ENCODE measurements at places on chromosomes 2 and 18. TPM values are rescaled to one million over a fixed set of nuclear protein-coding genes. Genes with fewer than 3 reads are reported as not detected.

DNA sequence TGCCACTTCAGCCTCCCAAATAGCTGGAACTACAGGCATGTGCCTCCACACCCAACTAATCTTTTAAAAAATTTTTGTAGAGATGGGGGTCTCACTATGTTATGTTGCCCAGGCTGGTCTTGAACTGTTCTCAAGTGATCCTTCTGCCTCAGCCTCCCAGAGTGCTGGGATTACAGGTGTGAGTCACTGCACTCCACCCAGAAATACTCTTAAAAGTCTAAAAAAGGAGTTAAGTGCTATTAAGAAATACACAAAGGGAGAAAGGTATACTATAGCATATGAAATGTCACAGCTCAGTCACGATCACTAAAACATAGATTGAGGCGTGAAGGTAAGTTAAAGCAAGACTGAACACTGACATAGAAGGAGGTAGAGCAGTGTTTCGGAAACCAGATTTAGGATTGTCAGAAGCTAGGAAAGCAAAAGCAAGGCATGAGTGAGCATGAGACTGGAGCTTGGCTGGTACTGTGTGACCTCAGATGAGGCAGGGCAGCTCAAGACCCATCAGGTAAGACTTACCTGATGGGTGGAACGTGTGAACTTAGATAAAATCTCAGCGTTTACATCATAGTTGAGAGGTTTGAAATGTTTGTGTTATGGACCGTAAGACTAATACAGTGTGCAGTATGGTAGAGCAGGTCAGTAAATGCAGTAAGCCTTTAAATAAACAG, 9.2 kb downstream of the CCNYL1 start:
- no peak for DNase-seq

GRCh38 chr2:172489681-172490080, 62.3 kb downstream of the ITGA6 start:
- DNase-seq = peak; percentile 27

DNA sequence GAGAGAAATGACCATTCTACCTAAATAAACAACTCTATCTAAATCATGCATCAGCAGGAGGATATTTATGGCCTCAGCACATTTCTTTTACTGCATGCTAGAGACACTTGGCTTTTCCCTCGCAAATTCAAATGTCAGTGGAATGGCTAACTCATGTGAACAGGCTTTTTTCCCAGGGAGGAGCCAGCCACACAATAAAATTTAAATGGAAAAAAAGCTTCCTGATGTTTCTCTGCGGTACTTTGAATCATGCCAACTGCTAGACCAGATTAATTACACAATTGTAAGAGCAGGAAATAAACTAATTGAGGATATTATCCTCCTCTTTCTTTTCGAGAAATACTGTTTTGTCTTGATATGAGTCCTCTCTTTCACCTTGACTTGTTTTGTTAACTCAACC, 676.3 kb downstream of the IRS1 start:
- peak; percentile 39 for DNase-seq

GRCh38 chr2:136051001-136051724, 65.7 kb upstream of the DARS1 start:
- no peak for DNase-seq

GRCh38 chr2:146461068-146461467, 1383.8 kb upstream of the ACVR2A start:
- DNase-seq = no peak

DNA sequence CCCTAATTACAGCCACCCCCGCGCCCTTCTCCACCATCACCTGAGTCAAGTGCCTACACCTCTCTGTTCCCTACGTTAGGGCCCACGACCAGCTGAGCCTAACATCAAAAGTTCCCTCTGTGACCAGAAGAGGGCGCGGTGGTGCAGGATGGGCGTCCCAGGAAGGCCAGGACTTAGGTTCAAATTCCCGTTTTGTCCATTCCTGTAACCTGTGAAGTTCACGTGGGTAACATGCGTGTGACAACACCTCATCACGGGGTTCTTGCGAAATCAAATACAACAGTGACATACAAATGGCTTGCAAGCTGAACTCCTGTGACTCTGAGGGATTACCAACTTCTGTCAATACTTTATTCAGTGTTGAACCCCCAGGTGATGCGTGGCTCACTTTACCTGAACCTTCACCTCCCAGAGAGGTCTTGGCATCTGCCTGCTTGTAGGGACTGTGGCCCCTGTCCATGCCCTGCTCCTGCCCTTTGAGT, 207.9 kb downstream of the ARL4C start:
- DNase-seq = peak; percentile 68

DNA sequence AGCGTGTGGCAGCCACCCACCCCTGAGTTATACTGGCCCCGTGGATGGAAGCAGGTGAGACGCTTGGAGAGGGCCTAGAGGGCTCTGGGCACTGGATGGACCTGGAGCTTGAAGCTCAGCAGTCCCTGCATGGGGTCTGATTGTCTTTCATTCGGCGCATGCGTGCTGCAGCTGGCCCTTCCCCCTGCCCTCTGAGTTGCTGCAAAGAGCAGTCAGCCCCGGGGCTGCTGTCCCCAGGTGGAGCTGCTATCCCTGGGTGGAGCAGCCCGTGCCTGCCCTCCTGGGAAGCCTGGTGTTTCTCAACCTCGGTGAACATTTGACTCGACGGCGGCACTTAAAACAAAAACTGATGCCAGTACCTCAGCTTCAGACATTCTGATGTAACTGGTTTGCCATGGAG, 29.6 kb downstream of the IGFBP5 start:
- DNase-seq = peak; percentile 25

- DNase-seq = peak; percentile 21
These were observed 39.4 kb downstream of the TMEM182 start for GRCh38 chr2:102801098-102801718.

DNA sequence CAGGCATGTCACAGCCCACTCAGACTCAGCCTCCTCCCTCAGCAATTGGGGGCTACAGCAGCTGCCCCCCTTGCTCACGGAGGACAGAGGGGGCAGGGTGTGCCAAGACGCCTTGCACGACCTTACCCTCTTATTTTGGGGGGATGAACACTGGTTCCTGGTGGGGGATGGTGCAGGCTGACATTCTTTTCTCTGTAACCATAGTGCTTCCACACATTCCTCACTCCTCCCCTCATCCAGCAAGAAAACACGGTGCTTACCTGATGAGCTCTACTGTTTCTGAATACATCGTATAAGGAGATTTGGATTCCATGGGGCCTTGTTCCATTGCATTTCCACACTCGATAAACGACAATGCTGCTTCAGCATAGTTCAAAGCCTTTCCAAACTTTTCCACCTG, 75.4 kb upstream of the REV1 start:
- no peak for DNase-seq

GRCh38 chr18:12397254-12397653, 10.5 kb upstream of the PRELID3A start:
- no peak for DNase-seq

- no peak for DNase-seq
These were observed 43.3 kb downstream of the OSBPL1A start for GRCh38 chr18:24354278-24354677.

DNA sequence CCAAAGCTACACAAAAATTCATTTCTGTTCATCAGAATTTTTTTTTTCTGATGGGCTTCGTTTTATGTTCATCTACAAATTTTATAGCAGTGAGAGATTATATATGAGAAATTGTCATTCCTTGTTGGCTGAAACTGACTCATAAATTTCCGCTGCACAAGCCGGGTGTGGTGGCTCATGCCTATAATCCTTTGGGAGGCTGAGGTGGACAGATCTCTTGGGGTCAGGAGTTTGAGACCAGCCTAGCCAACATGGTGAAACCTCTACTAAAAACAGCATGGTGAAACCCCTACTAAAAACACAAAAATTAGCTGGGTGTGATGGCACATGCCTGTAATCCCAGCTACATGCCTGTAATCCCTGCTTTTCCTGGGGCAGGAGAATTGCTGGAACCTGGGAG, 72.0 kb downstream of the PLEKHM3 start:
- no peak for DNase-seq

DNA sequence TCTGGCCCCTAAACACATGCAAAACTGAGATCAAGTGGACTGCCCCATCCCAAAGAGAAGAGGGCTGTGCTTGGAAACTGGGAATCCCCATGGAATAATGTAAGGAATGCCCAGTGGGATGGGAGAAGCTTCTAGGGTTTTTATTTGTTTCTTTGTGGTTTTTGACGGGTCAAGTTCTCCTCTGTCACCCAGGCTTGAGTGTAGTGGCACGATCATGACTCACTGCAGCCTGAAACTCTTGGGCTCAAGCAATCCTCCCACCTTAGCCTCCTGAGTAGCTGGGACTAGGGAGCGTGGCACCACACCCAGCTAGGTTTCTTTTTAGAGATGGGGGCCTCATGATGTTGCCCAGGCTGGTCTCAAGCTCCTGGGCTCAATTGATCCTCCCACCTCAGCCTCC, 101.7 kb upstream of the ZSWIM2 start:
- DNase-seq = no peak

DNA sequence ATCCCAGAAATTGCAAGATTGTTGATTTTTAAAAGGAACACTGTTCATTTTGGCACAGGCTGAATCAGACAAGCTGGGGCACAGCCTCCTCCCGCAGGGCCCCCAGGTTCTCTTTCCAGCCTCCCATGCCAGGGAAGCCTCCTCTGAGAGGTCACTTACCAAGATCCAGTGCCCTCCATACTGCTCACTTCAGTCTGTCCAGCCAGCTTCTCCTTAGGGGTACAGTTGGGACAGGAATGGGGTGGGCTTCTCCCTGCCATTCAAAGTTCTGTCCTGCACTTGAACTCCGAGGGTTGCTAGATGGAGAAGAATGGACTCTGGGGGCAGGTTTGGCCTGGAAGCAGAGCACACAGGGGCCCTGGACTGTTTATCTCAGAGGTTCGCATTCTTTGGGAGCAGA, 7.5 kb upstream of the CYP26B1 start:
- DNase-seq = no peak

DNA sequence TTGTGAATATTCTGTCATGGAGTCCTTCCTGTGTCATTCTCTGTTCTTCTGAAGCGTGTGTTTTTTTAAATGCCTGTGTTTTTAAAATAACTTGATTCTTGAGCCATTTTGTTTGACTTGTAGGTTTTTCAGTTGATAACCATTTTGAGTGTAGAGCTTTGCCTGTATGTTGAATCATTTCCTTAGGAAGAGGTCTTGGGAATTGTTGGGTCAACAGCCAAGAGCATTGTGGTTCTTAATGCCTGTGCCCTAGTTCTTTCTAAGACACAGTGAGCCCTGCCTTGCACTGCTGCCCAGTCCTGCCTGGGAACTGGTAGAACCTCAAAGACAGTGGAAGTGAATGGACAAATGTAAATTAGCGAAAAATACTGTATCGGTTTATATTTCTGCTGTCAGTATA, 25.9 kb downstream of the RAB12 start:
- peak; percentile 79 for DNase-seq

Gene OSR1
- 117 TPM for total RNA-seq

Gene MOCOS
- 3.5 TPM for total RNA-seq

Gene CSRNP3
- 3.4 TPM for total RNA-seq

Gene STPG4
- total RNA-seq = not detected

Gene MROH2A
- under 0.01 TPM for total RNA-seq

Gene ALPP
- total RNA-seq = not detected

Gene CYP26B1
- total RNA-seq = 2.5 TPM

Gene ABHD1
- 0.09 TPM for total RNA-seq

Gene SIX3
- total RNA-seq = not detected

Gene UPP2
- not detected for total RNA-seq

Gene DSC2
- total RNA-seq = 0.82 TPM

Gene HOXD1
- not detected for total RNA-seq

Gene CYB5A
- total RNA-seq = 38.8 TPM

Gene COLEC12
- total RNA-seq = 109 TPM

Data from fibroblast of the aortic adventitia (primary cell).